Stimulated activated CD4-positive, alpha-beta T cell treated with anti-CD3 and anti-CD28 coated beads, Interleukin-4, amount 100 ng/mL, for 48 hours (primary cell): ENCODE measurements at places on chromosomes 6 and 20.

DNA sequence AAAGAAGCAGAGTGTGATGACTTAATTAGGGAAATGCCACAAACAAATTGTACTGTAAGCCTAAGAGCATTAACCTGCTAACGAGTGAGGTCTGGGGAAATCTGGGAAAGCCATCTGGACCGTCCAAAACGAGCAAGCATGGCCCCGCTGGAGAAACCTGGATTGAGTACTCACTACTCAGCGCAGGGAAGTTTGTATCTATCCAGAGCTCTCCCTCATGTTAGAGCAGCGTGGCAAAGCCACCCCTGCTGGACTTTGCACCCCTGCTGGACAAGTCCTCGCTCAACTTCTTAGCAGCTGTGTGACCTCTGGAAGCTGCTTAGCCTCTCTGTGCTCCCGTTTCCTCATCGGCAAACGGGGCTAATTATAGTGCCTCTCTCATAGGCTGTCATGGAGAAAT, 37.3 kb downstream of the PSMG4 start:
- no peak for DNase-seq

DNA sequence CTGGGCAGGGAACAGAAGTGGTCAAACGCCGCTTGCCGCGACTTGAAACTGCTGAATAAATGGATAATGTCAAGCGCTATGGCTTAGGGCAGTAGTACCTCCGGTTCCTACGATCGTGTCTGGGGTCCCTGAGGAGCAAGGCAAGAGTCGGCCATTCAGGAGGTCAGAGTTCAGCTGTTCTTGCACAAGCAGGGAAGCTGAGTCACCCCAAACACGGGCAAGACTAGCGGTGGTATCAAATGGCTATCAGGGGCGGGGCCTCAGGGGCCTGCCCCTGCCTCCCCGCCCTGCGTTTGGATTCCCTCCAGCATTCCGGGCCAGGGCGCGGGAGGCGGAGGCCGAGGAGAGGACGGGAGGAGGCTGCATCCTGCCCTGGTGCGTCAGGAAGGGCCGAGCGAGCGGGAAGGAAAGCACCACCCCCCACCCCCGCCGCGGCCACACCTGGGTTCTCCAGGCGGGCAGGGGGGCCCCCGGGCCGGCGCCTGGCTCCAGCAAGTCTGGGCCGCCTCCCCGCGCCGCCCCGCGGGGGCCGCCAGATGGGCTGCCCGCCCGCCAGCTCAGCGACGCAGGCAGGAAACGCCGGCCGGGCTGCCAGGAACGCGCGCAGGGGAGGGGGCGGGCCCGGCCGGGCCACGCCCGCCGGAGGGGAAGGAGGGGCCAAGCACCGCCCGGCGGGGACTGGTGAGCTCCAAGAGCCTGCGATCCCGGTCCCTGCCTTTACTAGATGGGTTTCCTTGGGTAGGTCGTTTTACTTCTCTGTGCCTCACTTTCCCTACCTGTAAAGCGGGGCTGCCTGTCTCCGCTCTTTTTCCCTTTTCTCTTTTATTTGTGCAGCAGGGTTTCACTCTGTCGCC, 32.2 kb upstream of the ID1 start:
- peak; percentile 81 for DNase-seq

- DNase-seq: no peak
Observed at GRCh38 chr20:41290804-41291389, 26.6 kb downstream of the ZHX3 start.

DNA sequence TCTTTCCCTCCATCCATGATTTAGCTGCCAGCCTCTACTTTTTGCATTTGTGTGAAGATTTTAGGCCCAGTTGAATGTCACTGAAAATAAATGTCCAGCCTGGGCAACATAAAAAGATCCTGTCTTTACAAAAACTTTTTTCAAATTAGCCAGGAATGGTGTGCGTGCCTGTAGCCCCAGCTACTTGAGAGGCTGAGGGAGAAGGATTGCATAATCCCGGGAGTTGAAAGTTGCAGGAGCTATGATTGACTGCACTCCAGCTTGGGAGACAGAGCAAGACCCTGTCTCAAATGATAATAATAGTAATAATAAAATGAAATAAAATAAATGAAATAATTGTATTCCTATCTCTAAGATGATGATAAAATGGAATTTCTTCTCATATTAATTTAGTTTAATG, 5.0 kb upstream of the GFOD1 start:
- no peak for DNase-seq

DNA sequence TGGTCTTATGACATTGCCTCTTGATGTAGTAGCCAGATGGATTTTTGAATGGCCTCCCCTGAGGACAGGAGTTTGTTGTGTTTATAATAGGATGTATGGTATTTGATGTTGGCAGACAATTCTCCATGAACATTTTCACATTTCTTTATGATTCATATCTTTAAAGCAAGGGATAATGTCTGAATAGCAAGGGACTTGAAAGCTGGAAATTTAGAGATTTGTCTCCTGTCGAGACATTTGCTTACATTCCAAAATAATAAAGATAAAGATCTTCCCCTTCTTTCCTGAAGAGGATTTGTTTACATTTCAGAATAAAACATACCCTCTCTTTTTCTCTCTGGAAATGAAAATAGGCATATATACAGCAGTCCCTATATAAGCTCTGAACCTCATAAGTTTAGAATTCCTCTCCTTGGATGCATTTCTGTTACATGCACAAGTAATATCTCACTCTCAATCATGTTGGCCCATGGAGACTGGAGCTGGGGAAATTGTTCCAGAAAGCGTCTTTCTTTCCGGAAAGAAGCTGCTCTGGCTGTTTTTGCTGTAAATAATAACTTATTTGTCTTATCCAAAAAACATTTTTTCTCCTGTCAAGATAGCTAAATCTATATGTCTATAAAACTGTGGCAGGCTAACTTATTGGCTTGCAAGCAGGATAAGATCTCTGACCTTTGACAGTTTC, 42.5 kb upstream of the ASCC3 start:
- DNase-seq: no peak

GRCh38 chr20:25551413-25552215, 33.7 kb downstream of the NINL start:
- no peak for DNase-seq

- DNase-seq: no peak
Observed at GRCh38 chr6:163455552-163455951, 41.0 kb downstream of the QKI start.

DNA sequence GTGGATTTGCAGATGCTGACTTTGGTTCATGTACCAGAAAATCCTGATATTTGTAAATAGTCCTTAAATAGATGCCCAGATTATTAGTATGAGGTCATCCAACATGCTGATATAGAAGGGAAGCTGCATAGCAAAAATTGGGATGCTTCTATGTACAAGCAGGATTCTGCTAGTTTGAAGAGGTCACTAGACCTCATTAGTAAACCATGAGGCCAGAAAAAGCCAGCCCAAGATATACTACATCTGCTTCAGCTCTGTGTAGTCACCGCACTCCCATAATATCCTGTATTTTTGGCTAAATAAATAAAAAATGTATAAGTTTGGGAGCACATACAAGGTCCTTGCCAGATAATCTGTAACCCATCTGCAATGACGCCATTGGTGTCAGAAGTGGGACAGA, 13.0 kb downstream of the PTPRT start:
- no peak for DNase-seq

GRCh38 chr6:131923356-131923755, 27.8 kb downstream of the CCN2 start:
- peak; percentile 25 for DNase-seq

GRCh38 chr6:155327326-155328073, 13.2 kb upstream of the TFB1M start:
- peak; percentile 42 for DNase-seq

DNA sequence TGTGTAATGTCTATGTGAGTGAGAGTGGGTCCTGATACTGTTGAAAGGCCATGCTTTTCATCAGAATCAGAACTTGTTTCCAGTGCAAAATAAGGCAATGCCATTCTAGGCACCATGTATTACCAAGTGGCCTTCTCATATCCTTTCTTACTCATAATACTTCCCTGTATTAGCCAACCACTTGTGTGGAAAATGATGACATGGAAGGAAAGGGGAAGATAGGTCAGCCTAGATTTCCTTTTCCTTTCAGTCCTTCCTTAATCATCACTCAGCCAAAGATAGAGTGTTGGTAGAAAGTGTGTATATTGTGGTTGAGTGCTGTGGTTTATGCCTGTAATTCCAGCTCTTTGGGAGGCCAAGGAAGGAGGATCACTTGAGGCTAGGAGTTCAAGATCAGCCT, 158.6 kb upstream of the PREP start:
- DNase-seq: no peak

DNA sequence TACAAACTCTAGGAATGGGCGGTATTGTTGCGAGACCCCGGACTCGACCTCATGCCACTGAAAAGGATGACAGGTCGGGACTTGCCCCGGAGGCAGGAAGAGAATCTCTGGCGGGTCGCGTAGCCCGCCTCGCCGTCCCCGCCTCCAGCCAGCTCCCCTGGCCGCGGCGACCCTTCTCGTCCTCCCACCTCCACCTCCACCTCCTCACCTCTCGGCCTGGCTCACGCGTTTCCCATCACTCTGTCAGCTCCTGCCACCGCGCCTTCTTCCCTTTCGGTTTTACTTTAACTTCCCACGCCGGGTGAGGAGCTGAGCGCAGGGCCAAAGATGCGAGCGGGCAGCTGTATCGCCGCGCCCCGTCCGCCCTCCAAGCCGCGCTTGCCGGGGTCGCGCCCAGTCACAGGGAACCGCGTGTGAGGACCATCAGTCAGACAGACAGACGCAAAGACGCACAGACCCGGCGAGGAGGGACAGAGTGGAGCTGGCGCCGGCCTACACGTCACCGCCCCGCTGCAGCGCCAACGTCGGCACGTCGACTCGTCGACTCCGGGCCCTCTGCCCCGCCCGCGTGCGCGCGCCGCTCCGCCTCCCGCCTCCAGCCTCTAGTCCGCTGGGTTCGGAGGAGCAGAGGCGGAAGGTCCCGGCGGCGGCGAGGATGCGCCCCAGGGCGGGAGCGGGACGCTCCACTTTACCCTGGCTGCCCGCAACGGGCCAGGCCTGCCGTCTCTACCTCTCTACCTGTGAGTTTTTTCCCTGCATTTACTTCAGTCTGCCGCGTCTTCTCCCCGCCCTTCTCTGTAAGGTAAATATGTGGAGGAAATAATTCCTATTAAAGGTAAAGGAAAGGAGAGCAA, at the start of gene ASCC3:
TSS of gene ASCC3 (minus strand) at position 477 of the 854 bp plus-strand sequence. CDS start 13,332 bp downstream, outside the sequence.
- peak; percentile 92 for DNase-seq

- no peak for DNase-seq
Observed at GRCh38 chr6:125154761-125155135, 1.2 kb downstream of the TPD52L1 start.

- no peak for DNase-seq
Observed at GRCh38 chr20:9503526-9504245, 10.7 kb upstream of the LAMP5 start.

DNA sequence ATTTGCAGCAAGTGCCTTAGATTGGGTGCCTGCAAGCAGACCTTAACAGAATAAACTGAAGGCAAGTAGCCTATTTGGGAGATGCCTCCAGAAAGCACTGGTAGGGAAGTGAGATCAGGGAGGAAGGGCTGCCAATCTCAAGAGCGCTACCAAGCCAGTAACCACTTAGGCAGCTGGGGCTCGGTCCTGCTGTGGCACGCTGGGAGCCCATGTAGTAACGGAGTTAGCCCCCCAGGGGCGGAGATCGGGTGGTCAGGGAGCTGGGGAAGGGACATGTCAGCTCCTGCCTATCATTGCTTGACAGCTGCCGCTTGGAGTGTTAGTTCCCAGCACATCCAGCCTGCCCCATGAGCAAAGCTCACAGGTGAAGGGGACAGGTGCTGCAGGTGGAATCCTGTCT, 127.0 kb downstream of the CEBPB start:
- no peak for DNase-seq

- no peak for DNase-seq
Observed at GRCh38 chr6:38517005-38517404, 122.7 kb downstream of the BTBD9 start.

DNA sequence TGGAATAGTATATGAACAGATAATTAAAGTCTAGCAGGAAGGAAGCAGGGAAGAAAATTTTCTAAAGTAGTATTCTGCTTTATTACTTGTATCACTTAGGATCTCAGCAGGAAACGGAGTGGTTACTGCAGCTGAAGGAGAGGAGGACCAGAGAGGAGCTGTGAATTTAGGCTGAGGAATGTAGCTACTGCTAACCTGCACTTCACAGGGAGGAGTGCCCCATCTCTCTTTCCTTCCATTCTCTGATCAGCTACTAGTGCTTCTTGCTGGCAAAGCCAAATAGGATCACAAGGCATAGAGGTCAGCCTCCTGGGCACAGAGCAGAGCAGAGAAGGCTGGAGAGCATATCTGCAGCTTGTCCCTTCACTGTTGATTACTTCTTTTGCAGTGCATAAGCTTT, 205.3 kb upstream of the ASCC3 start:
- DNase-seq: no peak

GRCh38 chr20:32089637-32090362, 19.7 kb upstream of the TM9SF4 start:
- DNase-seq: no peak

DNA sequence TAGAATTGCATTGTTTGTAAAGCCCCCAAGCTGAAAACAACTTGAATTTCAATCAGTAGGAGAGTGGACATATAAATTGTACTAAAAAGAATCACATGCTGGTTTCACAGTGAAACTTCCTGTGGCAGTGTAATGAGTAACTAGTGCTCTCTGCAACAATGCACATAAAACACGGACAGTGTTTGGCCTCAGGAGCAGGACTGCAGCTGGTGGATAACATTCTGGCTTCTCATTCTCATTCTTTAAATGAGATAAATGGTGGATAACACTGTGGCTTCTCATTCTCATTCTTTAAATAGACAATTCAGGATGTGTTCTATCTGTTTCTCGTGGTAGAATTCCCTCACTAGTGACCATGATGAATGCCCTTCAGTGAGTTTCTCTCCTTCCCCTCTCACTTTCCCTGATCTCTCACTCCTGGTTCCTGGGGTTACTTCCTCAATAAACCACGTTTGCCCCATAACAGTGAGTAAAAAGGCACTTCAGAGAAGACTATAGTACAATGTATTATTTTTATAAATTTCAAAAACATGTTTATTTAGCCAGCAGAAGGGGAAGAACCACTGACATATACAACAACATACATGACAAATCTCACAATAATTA, 59.9 kb downstream of the SLC22A2 start:
- no peak for DNase-seq

- DNase-seq: no peak
Observed at GRCh38 chr6:68533339-68533795, 101.7 kb upstream of the ADGRB3 start.

DNA sequence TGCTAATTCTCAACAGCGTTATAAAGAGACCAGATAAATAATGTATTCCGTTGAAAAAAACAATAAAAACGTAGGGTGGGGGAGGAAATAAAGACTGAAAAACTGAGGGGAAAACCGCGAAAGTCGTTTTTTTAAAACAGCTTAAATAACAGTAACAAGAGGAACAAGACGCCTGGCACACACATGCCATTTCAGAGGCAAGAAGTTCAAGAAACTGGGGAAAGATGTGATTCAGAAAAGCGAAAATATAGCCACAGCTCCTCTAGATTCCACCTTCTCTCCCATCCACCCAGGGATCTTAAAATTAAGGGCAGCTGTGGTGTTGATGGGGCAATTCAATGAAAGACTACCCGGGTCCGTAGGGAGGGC, 1.3 kb downstream of the EPB41L2 start:
- DNase-seq: no peak

- no peak for DNase-seq
Observed at GRCh38 chr6:43246301-43247113, 3.2 kb downstream of the TTBK1 start.

GRCh38 chr6:33875696-33876095, 71.9 kb upstream of the MLN start:
- DNase-seq: no peak

GRCh38 chr6:128259730-128260685, 260.4 kb downstream of the PTPRK start:
- no peak for DNase-seq

- DNase-seq: no peak
Observed at GRCh38 chr6:29490055-29490454, 2.3 kb upstream of the MAS1L start.
